Stimulated activated effector memory CD8-positive, alpha-beta T cell treated with anti-CD3 and anti-CD28 coated beads, Interleukin-12 subunit alpha, Interleukin-12 subunit beta, amount 100 ng/mL, for 72 hours (primary cell): ENCODE measurements at places on chromosomes 6 and 20.

DNA sequence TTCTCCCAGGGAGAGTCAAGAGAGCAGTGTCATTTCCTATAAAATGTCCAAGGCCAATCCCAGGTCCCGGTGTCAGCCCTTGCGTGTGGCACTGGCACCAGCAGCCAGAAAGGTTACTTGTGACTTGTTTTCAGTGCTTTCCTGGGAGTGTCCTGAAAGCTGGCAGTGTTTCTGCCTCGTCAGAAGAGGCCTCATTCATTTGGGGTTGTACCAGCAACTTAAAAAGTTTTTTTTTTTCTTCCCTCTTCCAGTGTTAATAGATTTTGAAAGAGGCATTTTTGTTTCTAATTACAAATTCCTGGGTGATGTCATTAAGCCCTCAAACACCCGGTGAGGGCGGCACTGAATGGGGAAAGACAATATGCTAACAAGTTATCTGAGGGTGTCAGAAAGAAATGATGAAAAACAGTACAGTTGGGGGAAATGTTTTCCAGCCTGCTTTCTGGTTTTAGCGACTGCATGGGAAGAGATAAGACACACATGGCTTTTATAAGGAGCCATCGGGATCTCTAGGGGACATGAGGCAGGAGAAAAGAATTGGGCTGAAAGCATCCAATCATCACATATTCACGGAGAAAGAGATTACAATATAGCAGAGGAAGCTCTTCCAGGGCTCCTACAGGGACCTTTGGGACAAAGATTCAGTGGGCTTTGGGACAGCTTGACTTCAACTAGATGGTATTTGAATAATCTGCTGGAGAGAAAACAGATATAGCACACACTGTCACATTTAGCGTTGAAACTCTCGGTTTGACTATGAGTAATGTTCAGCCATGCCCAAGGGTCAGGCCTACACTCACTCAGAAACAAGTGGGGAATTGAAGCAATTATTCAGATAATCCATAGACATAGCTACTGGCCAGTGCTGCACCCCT is 153.0 kb downstream of the BCAS1 start:
- no peak for DNase-seq

GRCh38 chr6:1475174-1475573 is 85.8 kb downstream of the FOXF2 start:
- no peak for DNase-seq

- DNase-seq, result no peak
Measured at GRCh38 chr20:1813674-1814635, 81.3 kb upstream of the SIRPA start.

GRCh38 chr6:24950218-24950941 is 14.6 kb upstream of the RIPOR2 start:
- DNase-seq, result no peak

- DNase-seq, result no peak
Measured at GRCh38 chr6:141212296-141212695, 920.4 kb upstream of the GJE1 start.

- DNase-seq, result no peak
Measured at GRCh38 chr20:45153147-45153546, 21.6 kb upstream of the PI3 start.

DNA sequence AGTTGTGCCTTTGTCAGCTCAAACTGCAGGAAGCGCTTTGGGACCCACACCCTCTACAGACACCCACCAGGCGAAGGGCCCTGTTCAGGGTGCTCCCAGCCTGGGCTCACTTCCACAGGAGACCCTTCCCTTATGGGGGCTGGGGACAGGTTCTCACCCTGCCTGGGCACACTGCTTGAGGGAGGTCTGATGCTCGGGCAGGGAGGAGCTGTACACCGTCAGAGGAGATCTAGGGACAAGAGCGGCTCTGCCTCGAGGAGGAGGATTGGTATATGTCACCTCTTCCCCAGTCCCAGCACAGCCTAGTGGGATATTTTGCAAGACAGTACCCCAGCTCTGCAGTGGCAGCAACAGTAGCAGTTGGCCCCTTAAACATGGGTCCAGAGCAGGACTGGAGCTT is 26.9 kb downstream of the GJA10 start:
- no peak for DNase-seq

DNA sequence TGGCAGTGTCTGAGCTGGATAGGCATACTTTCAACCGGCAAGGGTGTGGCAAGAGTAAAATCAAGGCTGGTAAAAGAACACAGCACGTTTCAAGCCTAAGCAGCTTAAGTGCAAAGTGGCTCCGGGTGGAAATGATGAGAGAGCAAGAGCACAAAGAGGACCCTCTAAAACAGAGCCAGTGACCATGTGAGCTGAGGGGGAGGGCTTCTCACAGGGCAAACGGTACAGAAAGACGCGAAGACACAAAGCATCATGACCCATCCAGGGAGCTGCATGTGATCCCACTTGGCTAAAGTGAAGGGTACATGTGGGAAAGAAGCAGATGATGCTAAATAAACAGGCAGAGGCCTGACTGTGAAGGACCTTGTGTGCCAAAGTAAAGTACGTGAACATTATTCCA is 25.7 kb downstream of the FKBP5 start:
- DNase-seq, result no peak

DNA sequence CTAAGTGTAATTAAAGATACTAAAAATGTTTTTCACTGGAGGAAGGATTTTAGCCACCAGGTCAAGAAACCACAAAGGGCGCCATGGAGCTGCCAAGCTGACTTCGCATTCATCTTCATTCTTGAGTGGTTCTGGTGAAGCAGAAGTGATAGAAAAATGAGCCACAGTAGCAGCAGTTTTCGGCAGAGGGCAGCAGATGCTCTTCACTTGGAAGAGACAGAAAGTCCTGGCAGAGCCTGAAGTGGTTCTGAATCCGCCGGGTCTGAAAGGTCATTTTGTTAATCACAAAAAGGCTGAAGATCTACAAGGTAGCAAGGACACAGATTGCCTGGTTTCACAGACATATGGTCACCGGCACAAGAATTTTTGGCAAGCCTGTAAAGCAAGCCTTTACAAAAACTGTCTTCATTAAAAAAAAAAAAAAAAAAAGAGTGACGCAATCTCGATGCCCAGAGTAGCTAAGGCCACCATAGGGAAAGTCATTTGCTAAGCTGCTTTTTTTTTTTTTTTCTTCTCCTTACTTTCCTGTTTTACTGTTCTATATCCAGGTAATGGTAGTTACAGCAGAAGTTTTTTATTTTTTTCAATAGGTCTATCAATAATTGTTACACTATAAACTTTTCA is 345.1 kb upstream of the AGPAT4 start:
- no peak for DNase-seq

DNA sequence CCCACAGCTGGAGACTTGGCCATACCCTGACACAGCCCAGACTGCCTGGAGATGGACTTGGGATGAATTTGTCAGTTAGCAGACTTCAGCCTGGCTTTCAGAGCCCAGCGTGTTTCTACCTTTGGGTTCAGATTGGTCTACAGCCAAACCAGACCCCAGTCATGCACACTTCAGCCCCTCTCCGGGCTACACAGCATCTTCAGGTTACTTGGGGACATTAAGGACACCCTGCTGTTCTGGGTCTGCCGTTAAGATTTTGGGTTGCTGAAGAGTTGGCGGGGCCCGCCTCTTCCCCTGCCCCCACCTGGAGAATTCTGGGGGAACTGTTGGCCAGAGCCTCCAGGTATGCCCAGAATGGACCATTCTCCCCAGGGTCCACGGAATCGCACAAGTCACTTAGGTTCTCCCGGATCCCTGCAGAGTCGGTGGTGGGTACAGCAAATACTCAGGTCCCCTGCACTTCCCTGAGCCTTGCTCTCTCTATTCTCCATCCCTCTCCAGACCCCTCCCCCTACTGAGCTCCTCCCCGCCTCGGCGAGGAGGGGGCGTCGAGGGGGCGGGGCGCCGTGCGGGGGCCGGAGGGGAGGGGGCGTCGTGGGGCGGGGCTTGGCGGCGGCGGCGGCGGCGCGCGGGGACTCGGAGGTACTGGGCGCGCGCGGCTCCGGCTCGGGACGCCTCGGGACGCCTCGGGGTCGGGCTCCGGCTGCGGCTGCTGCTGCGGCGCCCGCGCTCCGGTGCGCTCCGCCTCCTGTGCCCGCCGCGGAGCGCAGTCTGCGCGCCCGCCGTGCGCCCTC is at the start of gene PTK7:
Gene PTK7 (plus strand): TSS at position 645 of the 794 bp plus-strand sequence. CDS start 175 bp downstream, outside the sequence.
- DNase-seq, result no peak

- DNase-seq, result no peak
Measured at GRCh38 chr20:19938421-19939090, 78.6 kb upstream of the NAA20 start.

DNA sequence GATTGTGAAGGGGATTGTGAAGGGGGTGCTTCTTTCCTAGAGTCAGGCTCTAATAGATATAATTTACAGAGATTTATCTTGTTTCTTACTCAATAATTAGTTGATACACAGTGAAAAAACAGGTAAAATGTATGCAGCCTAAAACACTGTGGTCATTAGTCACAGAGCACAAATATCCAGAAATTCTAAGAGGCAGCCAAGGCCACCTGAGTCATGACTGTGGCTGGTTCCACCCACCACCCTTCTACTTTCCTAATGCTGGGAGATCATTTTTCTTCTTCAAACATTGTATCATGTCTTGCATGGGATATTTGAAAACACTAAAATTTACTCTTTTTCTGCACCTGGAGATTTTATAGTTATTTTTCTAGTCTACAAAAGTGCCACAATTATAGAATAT is 181.6 kb downstream of the OTOR start:
- DNase-seq, result no peak

DNA sequence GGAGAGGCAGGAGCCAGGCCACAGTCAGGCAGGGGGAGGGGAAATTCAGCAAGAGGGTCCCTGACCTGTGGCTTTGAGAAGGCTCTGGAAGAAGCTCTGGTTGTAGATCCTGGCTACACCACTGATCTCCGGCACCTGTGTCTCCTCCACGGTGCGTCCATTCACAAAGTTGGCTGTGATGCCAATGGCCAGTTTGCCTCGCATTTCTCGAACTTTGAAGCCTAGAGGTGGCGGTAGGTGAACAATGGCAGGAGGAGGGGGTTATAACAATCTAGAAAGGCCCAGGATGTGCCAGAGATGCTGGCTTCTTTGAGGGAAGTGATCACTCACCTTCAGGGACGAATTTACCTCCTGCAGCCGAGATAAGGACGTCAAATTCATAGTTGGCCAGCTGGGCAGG is 3.4 kb downstream of the MICAL1 start:
- no peak for DNase-seq

DNA sequence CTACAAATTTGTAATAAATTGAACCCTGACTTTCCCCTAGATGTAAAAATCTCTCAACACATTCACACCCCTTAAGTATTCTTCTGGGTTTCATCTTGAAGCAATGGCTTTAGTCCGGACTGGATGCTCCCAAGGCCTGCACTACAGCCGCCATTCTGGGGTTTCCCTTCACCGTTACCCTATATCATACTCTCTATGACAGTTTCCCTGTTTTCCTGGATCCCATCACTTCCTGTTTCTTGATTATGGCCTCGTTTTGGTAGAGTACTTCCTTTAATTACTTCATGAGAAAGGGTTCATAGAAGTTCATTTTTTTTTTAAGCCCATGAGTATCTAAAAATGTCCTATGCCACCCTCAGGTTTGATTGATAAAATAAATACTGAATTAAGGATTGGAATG is 11.7 kb downstream of the FIG4 start:
- no peak for DNase-seq

DNA sequence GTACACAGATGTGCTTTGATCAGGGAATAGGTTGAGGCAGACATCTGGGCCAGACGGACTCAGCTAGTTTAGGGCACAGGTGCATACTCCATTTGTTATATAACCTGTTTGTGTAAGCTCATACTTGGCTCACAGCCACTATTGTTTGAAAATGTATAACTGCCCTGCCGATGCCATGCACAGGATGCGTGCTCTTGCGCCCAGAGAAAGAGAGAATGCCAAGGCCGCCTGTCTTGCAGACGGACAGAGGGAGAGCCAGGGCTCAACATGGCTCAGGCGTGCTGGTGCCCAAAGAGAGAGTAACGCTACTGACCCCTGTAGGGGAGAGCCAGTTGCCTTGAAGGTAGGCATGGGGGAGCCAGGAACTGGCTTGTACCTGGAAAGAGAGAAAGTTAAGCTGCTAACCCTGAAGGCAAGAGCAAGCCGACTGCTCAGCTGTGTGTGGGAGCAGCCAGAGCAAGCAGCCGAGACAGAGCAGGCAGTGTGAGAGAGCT is 57.7 kb downstream of the FAM229B start:
- no peak for DNase-seq

DNA sequence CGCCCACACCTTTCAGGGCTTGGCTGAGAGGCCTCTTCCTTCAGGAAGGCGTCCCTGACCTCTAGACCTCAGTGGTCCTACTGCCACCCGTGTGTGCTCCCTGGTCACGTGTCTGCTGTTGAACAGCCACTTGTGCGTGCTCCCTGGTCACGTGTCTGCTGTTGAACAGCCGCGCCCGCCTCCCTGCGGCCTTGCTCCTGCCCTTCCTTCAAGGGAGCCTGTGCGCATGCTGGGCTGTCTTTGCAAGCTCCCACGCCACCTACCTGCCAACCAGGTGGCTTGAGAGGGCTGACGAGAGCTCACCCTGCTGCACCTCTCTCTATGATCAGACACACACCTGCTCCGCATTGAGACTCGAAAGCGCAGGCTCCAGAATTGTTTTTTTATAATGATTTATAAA is 179.3 kb downstream of the BMP7 start:
- DNase-seq, result no peak

GRCh38 chr6:124881898-124882578 is 80.2 kb upstream of the RNF217 start:
- no peak for DNase-seq

GRCh38 chr20:32004963-32005362 is 5.3 kb upstream of the CCM2L start:
- DNase-seq, result no peak

DNA sequence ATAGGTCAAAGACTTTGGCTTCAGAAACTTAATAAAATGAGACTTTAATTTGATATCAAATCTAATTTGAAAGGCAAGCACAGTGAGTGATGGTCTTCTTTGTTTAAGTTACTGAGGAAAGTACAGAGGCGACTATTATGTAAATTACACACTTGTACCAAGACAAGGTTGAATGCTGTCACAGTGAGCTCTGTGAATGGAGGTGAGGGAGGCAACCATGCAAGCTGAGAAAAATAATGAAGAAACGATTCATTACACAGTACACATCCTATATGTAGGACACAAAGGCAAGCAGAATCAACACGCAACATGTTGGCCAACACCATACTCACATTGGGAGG is 46.8 kb upstream of the CCDC28A start:
- no peak for DNase-seq

- no peak for DNase-seq
Measured at GRCh38 chr6:117607511-117607910, 5.2 kb upstream of the GOPC start.

- DNase-seq, result no peak
Measured at GRCh38 chr6:100126790-100127484, 132.9 kb upstream of the MCHR2 start.

DNA sequence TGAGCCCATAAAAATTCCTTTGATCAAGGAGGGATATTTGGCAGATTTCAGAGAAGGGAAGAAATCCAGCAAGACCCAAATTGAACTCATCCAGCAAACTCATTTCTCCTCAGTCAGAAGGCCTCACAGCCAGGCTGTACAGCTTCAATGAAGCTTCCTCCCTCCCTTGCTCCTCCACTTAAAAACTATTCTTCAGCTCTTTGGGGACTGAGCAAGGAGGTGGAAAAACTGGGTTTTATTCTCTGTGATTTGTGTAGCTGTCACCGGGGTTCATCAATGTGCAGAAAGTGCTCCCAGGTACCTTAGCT is 158.7 kb upstream of the ZNF184 start:
- no peak for DNase-seq
